Gastrocnemius medialis (tissue), 4 donors: ENCODE measurements at places on chromosomes 5 and 9. TPM values are rescaled to one million over a fixed set of nuclear protein-coding genes. Genes with fewer than 3 reads are reported as not detected.

DNA sequence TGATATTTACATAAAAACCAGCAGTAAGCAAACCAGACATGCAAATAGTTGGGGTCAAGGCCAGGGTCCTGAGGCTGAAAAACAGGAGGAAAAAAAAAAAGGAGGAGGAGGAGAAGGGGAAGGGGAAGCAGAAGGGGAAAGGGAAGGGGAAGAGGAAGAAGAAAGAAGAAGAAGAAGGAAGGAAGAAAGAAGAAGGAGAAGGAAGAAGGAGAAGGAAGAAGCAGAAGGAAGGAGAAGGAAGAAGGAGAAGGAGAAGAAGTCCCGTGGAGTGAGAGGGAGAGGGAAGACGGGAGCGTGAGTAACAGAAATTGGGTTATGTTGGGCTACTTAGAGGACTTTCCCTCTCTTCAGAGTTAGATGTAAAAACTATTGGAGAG lies 24.6 kb upstream of the NSG2 start:
- no peak for DNase-seq

DNA sequence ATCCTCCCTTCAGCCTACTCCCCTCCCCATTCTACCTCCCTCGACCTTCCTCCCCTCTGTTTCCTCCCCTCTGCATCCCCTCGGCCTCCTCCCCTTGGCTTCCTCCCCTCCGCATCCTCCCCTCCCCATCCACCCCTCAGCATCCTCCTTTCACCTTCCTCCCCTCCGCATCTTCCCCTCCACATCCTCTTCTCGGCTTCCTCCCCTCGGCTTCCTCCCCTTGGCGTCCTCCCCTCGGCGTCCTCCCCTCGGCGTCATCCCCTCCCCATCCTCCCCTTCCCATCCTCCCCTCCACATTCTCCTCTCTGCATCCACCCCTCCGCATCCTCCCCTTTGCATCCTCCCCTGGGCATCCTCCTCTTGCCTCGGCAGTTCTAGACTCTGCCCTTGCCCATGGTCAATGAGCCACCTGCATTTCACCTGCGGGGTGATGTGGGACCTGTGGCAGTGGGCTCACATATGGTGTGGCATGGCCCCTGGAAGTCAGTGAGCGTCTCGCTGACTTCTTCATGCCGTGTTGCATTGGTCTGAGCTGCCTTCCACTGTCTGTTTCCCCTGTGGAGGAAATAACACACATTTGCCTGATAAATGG lies 113.0 kb downstream of the WNK2 start:
- DNase-seq, result no peak

GRCh38 chr9:36424289-36425055 lies 24.4 kb upstream of the RNF38 start:
- DNase-seq, result no peak

- no peak for DNase-seq
These were observed 42.0 kb downstream of the SLC1A3 start for GRCh38 chr5:36648426-36648825.

DNA sequence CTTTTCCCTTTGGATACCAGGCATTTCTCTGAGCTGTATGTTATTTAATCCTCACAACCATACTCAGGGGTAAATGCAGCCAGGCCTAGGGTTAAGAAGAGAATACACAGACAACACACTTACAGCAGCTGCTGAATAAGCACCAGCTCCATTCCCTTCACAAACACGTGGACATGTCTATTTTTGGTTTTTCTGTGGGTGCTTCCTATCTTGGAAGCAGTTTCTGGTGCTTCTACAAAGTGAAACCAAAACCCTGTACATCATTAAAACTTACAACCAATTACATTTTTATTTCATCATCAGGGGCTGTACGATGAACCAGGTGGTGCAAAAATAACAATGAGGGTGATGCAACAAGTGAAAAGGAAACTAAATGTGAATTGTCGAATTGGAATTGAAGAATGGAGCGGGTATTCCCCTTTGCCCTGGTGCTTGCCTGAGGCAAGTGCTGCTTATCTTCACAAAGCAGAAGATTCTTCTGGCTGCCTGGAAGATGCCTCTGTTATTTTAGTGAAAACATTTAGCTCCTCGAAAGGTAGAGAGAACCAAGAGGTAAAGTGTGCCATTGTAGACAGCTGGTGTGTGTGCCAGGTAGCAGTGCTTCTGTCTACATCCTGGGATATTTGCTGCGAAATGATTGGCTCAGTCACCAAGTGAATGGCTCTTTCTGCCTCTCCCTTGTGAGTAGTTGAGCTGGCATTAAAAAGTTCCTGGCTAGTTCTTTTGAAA lies 18.6 kb upstream of the IFNB1 start:
- DNase-seq, result no peak

The BHMT2 gene
- 3.3 TPM for total RNA-seq

The GAPT gene
- total RNA-seq, result not detected
